ENCODE measurements at places on chromosomes 6 and 20.

DNA sequence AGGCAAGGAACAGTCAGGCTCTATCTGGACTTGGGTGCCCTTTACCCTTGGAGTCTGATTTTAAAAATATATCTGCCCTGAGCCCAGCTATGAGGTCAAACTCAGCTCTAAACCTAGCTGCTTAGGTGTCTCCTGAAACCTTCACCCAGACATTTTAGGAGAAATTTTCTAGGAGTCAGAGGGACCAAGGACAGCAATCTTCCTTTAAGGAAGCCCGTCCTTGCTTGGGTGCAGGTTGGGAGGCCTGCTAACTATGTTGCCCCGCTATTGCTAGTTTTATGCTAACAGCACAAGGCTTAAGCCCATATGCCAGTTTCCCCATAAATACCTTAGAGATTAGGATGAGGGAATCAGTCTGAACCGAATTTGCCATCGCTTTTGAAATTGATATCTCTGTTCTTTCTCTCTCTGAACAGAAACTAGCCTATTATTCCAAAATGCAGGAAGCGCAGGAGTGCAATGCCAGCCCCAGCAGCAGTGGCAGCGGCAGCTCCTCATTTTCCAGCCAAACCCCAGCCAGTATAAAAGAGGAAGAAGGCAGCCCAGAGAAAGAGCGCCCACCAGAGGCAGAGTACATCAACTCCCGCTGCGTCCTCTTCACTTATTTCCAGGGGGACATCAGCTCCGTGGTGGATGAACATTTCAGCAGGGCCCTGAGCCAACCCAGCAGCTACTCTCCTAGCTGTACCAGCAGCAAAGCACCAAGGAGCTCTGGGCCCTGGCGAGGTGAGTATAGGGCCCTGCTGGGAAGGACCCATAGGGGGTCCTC is 2.6 kb downstream of the VGLL2 start:
- DNase-seq = no peak

DNA sequence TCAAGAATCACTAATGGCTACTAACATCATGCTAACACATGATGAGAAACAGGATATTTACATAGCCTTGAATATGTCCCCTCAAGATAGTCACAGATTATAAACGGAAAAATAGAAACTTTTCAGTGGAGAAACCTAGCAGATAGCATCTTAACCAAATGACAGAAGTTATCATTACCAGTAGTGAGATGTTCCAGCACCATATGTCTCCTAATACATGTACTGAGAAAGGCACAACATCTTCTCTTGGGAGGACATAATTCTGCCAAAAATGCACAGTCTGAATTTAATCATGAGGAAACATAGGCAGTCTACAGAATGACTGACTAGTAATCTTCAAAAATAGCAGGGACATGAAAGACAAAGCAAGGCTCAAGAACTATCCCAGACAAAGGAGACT is 19.9 kb upstream of the PRIM2 start:
- no peak for DNase-seq

DNA sequence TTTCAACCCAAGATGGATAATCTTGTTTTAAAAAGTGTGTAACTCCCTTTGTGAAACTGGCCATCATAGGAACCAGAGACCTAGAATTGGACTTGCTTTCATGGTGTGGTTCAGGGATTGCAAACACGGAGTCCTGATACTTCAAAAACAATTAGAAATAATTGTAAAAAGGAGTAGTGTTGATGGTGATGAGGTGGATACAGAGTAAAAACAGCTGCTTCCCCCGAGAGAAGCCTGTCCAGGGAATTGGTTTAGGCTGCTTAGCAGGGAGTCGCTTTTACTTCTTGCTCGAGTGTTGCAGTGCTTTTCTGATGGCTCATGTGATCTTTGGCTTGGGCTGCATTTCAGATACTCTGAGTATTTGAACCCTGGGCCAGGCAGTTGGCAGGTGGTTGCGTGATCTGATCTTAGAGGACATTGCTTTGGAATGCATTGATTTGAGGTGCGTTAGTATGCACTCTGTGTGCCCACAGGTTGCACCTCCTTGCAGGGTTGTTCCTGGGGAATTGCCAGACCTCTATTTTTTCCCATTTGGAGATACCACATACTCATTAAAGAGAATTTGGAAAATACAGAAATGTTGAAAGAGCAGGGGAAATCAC is 19.5 kb downstream of the KIF3B start:
- no peak for DNase-seq

DNA sequence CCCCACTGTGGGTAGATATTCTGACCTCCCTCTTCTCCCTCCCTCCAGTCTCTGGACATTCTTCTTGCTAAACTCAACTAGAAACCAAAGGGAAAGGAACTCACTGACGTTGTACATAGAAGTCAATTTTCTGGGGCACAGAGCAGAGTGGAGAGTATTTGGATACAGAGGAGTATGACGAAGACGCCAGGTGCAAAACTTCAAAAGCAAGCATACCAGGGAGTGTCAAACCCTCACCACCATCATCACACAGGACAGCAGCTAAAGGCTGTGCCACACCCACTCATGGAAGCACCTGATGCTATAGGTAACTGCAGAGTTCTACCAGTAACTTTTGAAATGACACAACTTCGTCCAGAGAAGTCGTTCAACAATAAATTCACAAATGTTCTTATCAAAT is 64.8 kb downstream of the FYN start:
- DNase-seq = no peak

DNA sequence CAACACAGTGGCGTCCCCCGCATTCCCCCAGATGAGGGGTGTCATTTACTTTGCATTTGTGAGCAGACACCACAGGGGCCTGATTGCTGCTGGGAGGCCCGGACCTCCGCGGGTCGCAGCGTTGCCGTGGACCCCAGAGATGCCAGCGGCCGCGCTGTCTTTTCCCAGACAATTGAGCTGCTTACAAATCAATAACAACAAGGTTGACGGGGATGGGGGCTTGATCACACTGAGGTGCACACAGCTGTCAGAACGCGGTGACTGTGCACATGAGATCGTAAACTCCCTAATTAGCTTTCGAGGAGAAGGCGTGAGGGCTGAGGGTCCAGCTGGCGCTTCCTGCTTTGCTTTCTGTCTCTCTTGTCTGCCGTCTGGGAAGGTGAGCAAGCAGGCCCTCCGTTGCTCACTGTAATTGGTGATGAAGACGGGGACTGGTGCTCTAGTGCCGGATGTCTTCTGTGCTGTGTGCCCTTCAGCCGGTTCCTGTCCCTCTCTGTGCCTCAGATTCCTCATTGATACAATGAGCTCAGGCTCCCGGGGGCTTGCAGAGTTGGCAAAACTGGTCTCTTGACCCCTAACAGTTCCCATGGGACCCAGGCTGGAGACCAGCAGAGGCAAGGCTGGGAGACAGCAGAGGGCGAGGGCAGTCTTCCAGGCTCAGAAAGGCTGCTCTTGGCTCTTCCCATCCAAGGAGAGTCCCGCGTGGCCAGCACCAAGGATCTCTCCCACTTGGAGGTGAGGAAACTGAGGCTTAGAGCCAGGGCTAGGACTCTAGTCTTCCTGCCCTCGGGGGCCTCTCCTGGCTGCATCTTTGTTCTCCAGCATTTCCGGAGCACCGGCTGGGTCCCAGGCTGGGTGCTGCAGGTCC is 126.0 kb upstream of the PMEPA1 start:
- DNase-seq = no peak

DNA sequence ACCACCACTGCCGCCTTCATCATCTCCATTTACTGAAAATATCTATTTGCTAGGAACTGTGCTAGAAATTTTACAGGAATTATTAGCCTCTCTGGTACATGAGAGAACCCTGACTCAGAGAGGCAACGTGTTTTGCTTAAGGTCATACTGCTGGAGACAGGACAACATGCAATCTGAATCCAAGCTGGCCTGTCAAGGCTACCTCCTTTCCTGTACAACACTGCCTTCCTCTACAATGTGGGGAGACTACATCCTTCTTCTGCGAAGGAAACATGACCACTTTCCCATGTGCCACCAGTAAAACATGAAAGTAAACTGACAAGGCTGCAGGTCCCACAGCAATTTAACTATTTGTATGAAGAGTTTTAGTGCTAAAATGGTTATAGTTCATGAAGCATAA is 200.9 kb downstream of the BACH2 start:
- DNase-seq = no peak

GRCh38 chr20:61119273-61119672 is 132.8 kb upstream of the CDH4 start:
- no peak for DNase-seq

DNA sequence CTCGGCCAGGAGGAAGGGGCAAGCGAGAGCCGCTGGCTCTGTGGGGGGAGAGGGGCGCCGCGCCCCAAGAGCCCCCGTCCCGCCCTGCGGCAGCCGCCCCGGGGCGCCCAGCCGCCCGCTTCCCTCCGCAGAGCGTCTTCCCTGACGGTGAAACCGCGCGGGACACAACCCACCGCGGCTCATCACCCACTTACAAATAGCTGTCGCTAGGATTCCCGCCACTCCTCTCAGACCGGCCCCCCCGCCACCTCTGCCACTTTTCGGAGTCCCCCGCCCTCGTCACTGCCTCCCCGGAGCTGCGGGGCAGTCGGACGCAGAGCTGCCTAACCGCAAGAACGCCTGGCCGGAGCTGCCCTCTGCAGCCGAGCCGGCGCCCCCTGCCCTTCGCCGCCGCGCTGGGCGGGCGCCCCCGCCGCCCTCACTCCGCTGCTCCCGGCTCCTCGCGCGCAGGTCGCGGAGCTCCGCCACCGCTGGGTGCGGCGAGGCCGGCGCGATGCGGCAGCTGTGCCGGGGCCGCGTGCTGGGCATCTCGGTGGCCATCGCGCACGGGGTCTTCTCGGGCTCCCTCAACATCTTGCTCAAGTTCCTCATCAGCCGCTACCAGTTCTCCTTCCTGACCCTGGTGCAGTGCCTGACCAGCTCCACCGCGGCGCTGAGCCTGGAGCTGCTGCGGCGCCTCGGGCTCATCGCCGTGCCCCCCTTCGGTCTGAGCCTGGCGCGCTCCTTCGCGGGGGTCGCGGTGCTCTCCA is at the start of gene SLC35D3:
Gene SLC35D3, plus strand, starts transcription at position 366 of the 749 bp plus-strand sequence. Its CDS starts 128 bp downstream, at position 494.
- peak; percentile 22 for DNase-seq

- DNase-seq = no peak
These were observed 87.7 kb downstream of the PLCG1 start for GRCh38 chr20:41225091-41225490.

DNA sequence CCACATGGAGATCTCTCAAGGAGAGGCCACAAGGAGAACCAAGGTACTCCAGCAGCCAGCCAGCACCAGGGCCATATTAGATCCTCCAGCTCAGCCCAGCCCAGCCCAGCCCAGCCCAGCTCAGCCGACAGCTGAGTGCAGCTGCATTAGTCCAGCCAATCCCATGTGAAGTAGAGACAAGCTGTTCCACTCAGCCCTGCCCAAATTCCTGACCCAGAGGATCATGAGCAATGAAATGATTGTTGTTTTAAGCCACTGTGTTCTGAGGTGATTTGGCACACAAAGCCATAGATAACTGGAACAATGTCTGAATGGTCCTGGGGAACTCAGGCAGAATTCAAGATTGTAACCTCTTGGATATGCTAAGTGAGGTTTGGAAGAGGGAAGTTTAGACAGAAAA is 59.5 kb upstream of the BMP2 start:
- DNase-seq = peak; percentile 29

GRCh38 chr6:72916298-72916697 is 294.4 kb downstream of the KCNQ5 start:
- no peak for DNase-seq

DNA sequence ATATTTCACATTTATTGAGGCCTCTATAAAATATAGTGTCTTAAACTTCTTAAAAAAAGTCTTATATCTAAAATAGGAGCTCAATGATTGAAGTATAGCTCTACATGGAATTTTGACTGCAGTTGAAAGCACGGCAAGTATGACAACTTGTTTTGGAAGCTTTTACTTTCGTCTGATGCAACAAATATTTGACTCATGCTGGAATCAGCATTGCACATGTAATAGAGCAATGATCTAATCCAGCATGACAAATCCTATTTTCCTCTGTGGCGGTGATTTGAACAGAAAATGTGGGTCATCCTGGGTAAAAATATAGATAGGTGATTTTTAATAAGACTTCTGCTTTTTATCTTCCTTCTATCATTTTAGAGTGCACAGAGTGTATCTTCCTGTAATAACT is 111.6 kb downstream of the TINAG start:
- DNase-seq = no peak

DNA sequence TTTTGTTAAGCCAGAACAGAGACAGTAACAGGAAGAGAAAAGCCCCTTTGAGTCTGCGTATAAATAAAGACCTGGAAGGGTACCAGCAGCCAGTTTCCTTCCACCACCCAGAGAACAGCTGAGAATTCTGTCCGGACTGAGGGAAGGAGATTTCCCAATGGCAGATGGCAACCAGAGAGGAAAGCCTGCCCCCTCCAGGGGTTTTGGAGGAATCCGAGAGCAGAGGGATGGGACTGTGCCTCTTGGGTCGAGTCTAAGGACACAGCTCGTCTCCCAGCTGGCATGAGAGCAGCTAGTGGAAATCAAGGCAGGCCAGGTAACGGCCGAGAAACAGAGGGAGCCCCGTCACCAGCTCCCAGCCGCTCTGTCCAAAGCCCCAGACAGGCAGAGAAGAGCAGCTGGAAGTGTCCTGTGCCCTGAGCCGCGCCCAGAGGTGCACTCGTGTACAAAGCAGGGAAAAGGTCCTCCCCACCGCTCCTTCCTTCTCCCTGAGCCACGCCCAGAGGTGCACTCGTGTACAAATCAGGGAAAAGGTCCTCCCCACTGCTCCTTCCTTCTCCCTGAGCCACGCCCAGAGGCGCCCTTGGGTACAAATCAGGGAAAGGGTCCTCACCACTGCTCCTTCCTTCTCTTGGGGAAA is 134.0 kb upstream of the SNX9 start:
- no peak for DNase-seq

DNA sequence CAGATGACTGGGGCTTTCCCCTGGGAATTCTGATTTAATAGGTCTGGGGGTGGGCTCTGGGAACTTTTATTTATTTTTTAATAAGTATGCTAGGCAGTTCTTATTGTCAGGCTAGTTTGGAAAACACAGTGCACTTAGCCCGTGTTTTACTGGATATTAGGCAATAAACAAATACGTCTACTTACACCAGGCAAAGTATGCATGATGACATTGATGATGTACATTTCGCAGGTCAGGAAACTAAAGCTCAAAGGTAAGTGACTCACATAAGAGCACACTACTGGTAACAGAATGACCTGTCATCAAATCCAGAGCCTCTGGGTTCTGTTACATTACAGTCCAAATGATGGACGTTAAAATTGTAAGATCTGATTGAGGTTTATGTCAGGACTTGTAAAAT is 144.4 kb upstream of the EXOC2 start:
- no peak for DNase-seq

DNA sequence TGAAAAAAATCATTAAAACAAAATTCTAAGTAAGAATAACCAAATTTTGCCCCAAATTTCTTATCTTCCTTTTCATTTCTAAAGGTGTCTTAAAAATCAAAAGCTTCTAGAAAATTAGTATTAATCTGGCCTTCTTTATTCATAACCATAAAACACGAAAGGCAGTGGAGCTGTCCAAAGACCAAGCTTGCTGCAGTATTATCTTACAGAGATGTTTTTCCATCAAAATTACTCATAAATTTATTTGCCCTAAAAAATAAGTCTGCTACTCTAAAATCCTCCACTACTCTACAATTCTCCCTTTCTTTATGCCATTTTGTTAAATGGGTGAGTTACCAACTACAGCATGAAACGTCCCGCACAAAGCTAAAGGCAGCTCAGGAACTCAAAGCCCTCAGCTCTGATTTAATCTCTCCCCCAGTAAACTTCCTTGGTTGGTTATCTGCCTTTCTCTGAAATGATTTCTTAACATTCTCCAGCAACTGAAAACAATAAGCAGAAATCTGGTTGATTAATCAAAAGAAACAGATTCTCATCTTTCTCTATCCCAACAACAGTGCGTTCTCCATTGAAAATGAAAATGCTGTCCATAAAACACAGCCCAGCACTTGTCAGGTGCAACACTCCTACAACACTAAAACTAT is 2.1 kb downstream of the USP49 start:
- DNase-seq = no peak
